ENCODE measurements at places on chromosomes 7 and 10.

- DNase-seq, result no peak
Measured at GRCh38 chr10:15712883-15713282, 6.8 kb downstream of the ITGA8 start.

- no peak for DNase-seq
Measured at GRCh38 chr10:22341190-22341925, 3.9 kb upstream of the SPAG6 start.

- peak; percentile 47 for DNase-seq
Measured at GRCh38 chr7:91140982-91141381, 123.3 kb upstream of the FZD1 start.

DNA sequence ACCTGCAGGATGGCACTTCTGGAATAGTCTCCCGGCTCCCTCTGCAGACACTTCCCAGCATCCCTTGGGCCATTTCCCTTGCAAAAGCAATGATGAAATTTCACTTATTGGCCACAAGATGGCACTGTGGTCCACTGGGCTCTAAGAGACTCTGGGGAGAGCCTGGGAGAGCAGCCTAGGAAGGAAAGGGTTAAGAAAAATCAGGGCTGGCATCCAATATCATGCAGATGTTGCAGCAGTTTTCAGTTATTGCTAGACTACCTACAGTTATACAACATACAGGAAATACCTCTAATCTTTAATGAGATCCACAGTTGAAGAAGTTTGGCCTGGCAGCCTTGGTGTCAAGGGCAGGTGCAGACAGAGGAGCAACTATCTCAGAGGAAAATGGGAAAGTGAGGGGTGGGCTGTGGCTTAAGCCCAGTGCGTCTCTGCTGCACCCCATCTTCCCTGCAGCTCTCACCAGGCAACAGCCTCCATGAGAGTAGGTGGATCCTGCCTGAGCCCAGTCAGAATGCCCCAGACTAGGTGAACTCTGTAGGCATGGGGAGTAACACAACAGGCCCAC lies 100.2 kb upstream of the PRSS58 start:
- peak; percentile 84 for DNase-seq

GRCh38 chr10:49446031-49446430 lies 50.1 kb upstream of the DRGX start:
- DNase-seq, result peak; percentile 6

- DNase-seq, result peak; percentile 22
Measured at GRCh38 chr7:27581119-27581518, 81.6 kb downstream of the HIBADH start.

DNA sequence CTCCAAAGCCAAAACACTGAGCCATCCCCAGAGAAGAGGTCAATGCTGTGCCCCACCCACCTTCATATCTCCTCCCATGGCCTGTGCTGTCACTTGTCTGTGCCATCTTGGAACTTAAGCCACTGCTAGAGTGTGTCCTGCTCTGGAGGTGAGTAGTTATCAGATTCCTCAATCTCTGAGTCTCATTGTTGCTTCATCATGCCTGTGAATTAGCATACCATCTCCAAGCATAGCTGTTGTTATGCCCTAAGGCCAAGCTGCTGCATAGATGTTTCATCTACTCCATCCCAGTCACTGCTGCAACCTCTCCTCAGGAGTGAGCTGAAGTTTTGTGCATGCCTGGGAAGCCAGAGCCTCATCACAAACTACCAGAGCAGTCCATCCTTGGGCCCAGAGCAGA lies 349.0 kb downstream of the ZWINT start:
- no peak for DNase-seq

DNA sequence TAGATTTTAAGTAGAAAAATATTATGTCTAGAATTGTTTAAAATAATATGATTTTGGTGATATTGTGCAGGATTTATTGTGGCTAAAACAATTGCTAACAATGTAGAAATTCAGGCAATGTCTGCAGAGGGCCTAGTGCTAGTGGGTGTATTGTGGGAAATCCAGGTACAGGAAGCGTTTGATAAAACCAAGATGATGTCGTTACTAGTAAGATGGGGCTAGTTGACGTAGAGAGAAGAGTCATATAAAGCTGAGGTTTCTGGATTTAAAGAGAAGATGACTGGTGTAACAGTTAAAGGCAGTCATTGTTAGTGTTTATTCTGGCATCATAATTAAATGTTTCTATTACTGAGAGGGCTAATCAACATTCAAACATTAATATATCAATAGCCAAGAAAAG lies 43.5 kb downstream of the ADK start:
- DNase-seq, result no peak

- peak; percentile 61 for DNase-seq
Measured at GRCh38 chr10:103852856-103853255, 2.5 kb downstream of the SH3PXD2A start.

DNA sequence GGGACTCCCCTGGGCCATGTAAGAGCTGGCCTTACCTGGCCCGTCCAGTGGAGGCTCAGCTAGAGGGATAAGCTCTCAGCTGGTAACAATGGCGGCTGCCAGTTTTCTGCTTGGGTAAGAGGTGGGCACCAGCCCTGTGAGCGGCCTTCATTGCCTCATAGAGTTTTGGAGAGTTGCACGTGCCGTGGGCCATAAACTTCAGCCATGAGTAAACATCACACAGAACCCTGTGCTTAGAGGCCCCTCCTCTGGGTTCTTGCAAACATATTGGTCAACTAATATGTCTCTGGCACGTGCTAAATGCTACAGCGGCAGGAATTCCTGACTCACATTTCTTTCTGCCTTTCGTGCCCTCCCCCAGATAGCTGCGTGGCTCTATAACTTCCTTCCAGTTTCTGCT lies 103.9 kb upstream of the LEP start:
- DNase-seq, result peak; percentile 95

DNA sequence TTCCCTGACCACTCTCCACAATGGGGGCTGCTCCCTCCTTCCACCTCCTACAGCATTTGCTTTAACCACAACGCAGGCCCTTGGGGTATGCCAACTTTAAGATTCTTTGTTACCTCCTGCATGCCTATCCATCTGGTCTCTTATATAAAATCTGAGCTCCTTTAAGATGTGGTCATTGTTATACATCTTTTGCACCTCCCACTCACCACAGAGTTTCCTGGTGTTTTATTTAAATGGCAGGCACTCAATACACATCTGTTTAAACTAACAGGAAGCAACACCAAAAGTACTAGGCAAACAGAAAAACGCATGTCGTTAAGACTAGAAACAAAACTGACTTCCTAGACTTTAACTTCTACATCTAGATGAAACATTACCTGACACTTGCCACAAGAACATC lies 36.3 kb downstream of the SLC25A13 start:
- peak; percentile 21 for DNase-seq

GRCh38 chr10:102645741-102646609 lies 1.7 kb downstream of the TRIM8 start:
- peak; percentile 100 for DNase-seq

DNA sequence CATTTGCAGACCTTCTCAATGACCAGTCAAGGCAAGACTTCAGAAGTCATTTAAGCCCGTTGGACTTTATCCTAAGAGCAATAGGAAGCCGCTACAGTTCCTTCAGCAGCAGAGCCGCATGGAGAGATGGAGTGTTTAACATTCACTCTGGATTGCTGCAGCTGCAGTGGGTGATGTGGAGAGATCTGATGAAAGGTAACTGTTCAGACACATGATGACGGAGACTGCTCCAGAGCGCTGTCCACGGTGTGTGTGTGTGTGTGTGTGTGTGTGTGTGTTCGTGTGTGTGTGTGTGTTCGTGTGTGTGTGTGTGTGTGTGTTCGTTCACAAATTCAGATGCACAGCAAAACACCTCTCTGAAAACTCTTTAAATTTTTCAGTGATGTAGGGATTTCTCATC lies 37.0 kb downstream of the SEC61G start:
- no peak for DNase-seq

DNA sequence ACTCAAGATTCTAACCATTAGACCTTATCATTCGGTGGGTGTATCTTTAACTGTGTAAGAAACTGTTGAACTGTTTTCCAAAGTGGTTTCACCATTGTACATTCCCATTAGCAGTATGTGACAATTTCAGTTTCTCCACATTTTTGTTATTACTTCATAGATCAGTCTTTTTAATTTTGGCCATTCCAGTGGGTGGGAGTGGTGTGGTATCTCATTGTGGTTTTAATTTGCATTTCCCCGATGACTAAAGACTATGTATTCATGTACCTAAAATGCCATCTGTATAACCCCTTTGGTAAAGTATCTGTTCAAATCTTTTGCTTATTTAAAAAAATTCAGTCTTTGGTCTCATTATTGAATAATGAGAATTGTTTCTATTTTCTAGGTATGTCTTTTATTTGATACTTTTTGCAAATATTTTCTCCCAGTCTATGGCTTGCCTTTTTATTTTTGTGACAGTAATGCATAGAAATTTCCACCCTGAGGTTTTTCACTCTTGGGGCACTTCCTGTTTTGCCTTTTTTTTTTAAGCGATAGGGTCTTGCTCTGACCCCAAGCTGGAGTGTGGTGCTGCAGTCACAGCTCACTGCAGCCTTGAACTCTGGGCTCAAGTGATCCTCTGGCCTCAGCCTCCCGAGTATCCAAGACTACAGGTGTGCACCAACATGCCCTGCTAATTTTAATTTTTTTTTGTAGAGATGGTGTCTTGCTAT lies 141.1 kb upstream of the ITGB1 start:
- peak; percentile 8 for DNase-seq

DNA sequence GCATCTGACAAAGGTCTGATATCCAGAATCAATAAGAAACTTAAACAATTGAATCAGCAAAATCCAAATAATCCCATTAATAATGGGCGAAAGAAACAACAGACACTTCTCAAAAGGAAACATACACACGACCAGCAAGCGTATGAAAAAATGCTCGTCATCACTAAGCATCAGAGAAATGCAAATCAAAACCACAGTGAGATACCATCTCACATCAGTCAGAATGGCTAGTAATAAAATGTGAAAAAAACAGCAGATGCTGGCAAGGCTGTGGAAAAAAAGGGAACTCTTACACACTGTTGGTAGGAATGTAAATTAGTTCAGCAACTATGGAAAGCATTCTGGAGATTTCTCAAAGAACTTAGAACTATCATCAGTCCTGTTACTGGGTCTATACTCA lies 496.7 kb downstream of the SH2D4B start:
- no peak for DNase-seq

DNA sequence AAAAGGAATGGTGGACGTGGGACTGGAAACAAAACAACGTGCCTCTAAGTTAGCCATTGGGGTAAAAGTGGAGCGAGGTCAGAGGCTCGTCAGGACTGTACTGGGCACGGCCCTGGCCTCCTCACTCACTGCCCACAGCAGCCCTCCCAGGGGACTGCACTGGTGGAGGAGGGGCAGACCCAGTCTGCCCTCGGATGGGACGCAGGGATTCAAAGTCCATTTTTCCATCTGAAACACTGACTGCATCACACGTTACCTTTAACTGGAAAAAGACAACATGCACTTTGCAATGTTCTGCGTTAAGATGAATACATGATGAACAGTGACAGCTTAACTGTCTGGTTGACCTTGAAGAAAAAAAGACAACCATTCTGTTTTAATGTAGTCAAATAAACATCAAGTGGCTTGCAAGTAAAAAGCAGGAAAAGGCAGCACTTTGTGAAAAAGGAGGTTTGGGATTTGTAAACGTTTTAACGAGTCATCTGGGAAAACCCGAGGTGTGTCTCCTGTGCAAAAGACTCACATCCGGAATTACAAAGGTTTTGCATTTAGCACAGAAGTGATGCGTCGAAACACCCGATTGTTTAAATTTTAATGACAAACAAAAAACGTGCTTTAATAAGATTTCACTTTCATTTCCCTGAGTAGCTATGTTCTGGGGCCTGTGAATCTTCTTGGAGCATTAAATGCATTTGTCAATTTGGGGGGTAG lies 18.8 kb downstream of the KLF6 start:
- no peak for DNase-seq

- DNase-seq, result no peak
Measured at GRCh38 chr10:86596266-86596665, 58.1 kb upstream of the OPN4 start.

GRCh38 chr10:36336315-36336714 lies 694.2 kb upstream of the FZD8 start:
- DNase-seq, result no peak

DNA sequence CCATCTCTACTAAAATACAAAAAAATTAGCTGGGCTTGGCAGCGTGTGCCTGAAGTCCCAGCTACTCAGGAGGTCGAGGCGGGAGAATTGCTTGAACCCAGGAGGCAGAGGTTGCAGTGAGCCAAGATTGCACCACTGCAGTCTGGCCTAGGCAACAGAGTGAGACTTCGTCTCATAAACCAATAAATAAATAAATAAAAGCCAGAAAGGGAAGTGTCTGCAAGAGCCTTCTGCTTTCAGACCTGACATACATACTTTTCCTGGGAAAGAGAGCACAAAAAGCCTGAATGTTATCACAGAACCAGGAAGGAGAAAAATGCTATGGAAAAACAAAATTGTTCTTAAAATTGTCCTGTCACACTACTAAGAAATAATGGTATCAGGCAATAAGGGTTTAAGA lies 4.1 kb upstream of the KIF5B start:
- DNase-seq, result peak; percentile 18

GRCh38 chr7:95303013-95303905 lies 21.1 kb downstream of the PON1 start:
- DNase-seq, result no peak

DNA sequence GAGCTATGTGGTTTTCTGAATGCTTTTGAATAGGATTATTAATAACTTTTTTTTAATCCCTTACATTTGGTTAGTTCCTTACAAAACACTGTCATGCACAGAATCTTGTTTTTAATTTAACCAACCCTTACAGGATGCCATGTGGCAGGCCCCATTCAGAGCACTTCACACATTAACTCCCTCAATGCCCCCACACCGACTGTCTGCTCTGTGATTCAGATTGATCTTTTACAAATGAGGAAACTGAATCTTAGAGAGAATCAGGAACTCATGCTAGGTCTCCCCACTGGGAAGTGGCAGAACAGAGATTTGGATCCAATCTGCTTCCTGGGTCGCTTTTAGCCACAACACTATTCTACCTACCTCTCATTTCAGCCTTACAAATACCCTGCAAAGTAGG lies 195.8 kb upstream of the NPVF start:
- no peak for DNase-seq

DNA sequence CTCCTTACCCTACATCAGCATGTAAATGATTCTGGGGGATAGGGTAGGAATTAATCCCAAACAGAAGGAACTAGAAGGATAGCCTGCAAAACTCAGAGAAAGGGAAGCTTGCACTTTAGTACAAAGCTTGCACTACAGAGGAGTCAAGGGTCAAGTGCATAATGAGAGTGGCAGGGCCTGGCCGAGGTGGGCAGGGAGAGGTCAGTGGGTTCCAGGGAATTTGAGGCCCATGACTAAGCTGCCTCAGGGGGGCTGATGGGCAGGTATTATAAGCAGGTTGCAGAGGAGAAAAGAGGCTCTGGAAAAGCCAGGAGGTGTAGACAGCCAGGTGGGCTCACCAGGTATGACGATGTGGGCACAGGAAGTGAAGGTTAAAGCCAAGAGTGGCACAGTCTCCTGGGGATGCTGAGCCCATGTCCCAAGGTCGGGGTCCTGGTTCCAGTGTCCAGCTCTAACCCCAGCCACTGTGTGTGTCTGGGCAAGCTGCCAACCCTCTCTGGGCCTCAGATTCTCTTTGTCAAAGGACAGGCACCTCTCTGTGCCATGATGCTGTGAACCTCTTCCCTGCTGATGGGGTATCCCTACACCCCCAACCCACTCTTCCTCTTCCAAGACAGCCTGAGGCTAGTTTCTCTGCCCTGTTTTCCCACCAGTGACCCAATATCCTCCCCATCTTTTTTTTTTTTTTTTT lies 32.0 kb upstream of the ELN start:
- no peak for DNase-seq

- DNase-seq, result no peak
Measured at GRCh38 chr10:37234692-37235091, 109.3 kb downstream of the ANKRD30A start.
